Heart right ventricle (tissue), 16 donors: ENCODE measurements at places on chromosomes 1 and 21.
A peak's percentile ranks its signal among the peaks of the same experiment; 100 is the strongest.

- DNase-seq: peak; percentile 42
Measured at GRCh38 chr1:109040989-109041620, 797 bp downstream of the WDR47 start.

DNA sequence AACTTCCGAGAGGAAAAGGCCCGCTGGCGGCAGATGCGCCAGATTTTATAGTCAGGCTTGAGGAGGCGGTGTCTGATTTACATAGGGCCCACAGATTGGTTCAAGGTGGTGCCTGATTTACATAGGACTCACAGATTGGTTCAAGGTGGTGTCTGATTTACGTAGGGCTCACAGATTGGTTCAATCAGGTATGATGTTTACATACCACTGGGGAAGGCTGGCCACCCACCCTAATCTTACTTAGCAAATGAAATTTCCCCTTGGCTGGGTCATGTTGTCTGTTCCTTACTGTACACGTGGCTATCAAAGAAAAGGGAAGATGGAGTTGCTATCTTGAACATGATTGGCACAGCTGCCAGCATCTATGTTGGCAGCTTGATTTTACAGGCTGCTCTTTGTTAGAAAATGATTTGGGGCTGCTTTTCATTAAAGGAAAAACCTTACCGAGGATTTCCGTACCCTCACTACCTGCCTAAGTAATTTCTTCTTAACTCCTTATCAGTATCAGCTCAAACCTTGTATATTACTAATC lies 96.3 kb downstream of the SETD4 start:
- DNase-seq: no peak

DNA sequence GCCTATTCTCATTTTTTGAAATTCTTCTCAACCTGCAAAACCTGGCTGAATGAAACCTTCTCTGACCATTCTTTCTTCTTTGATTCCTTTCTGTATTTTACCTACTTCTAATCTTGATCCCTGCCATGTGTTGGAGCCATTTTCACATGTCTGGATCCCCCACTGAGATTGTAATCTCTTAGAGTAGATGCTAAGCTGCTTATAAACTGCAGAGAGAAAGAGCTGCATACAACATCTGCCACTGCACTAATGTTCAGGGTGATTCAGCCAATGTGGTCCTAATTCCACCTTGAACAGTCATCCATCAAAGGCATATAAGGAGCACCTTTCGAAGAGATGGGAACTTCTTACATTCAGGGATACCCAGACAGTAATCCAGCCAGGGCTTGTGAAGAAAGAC lies 16.2 kb upstream of the DAB1 start:
- DNase-seq: no peak

- no peak for DNase-seq
Measured at GRCh38 chr1:203464226-203464625, 11.4 kb upstream of the PRELP start.

- DNase-seq: no peak
Measured at GRCh38 chr1:27506703-27507102, 16.7 kb upstream of the WASF2 start.

- no peak for DNase-seq
Measured at GRCh38 chr1:217133958-217134856, 411.0 kb upstream of the ESRRG start.

GRCh38 chr1:219317762-219318353 lies 144.2 kb downstream of the LYPLAL1 start:
- no peak for DNase-seq

- no peak for DNase-seq
Measured at GRCh38 chr1:229158927-229159326, 112.0 kb upstream of the RAB4A start.

DNA sequence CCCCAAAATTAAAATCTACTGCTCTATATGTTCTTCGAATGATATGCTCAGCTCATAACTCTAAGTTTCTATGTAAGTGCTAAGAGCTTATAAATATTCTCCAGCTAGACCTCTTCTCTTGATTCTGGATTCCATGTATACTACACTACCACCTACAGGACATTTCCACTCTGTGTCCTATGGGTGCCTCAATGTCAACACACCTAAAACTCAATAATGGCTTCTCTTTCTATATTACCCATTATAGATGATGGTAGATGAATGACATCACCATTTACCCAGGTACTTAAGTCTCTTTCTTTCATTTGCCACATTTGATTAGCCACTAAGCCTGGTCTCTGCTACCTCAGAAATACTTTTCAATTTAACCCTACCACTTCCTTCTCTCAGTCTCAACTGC lies 41.3 kb downstream of the TBX19 start:
- DNase-seq: no peak

DNA sequence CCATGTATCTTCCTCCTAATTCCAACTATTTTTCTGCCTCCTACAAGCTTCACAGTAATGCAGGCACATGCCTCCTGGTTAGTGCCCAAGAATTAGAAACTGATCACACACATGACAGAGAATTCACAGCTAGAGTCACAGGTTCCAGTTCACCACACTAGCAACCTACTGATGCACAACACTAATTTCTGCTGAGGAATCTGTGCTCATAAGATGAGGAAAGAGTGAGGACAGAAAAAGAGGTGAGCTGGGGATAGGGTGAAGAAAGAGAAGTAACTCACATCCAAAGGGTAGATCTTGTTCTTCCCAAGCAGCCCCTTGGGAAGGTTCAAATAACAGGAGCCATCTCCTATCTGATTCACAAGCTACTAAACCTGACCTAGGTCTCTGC lies 61.3 kb downstream of the PUM1 start:
- DNase-seq: no peak

DNA sequence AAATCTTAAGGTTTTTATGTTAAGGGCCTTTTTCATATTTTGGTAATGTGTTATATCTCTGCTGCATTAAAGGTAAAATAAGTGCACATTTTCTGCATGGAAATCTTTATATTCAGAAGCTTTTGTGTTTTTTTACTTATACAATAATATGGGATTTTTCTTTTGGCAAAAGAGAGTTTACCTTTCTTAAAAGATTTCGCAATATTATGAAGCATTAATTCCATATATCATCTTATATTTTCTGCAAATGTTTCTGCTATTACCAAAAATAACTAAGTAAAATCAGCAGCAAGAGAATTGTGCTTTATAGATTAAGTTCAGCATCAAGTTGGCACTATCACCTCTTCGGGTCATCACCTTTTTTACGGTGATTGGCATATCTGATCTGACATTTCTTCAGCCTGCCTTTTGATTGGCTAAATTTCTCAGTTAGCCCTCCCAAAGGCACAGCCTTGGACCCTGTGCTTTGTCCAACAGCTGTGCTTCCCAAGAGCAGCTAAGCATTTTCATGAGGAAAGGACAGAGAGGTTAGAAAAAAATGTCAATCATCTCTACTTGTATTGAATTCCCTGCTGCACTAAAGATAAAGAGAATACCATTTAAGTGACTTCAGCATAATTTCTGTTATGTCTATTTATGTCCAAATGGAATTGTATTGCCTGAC lies 767.1 kb upstream of the PRMT6 start:
- no peak for DNase-seq

DNA sequence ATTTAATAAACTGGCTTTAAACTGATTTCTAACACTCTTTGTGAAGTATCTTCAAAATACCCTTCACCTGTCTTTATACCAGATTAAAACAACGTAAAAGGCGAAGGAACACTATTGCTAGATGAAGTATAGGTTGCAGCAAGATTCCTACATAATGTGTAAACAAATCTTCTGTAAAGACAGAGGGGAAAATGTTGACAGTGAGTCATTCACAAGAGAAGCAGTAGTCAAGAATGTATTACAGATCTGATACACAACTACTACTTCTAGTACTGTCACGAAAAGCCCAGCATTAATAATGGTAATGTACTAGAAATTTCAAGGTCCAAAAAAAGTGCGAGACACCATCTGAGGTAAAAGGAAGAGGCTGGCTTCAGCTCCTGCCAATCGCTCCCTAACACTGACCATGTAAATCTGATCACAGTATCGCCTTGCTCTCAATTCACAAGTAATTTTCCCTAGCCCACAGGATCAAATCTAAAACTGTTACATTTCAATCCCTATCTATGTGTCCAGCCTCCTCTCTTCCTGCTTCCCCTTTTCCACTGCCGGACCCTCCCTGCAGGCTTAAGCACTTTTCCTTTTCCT lies 290.4 kb downstream of the AKT3 start:
- DNase-seq: no peak

DNA sequence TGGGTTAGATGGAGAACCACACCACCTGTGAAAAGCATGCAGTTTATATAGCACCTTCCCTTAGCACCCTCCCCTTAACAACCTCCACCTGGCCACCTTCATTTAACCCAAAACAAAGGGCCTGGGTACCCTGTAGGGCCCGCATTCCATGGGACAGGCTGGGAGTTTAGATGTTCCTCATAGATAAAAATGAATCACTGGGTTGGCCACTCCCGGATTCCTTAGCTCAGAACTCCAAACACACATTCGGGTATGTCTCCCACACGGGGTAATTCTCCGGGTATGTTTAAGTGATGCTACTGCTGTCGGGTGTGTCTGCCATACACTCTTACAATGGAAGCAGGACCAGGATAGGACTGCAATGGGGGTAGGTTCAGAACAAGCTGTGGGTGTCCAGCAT lies 43.9 kb upstream of the FOXO6 start:
- DNase-seq: no peak

- DNase-seq: no peak
Measured at GRCh38 chr1:116254776-116255175, 118.3 kb upstream of the ATP1A1 start.

GRCh38 chr1:23772049-23772853 lies 6.0 kb upstream of the PITHD1 start:
- DNase-seq: peak; percentile 86

DNA sequence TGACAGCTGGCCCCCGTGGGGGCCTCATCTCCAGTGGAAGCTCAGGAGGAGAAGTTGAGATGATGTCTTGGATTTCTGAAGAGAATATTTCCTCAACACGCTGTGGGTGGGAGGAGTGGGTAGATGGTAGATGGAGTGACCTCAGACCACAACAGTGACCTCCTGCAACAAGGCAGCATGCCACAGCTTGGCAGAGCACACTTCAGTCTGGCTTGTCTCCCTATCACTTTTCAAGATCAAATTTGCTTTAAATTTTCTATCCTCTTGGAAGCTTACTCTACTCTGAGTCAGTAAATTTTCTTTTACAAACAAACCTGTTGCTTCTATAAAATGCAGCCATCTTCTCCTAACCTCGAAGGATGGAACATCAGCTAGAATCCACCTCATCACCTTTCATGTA lies 59.7 kb downstream of the NTPCR start:
- no peak for DNase-seq

GRCh38 chr21:46098303-46099141 lies 610 bp downstream of the COL6A2 start:
- peak; percentile 33 for DNase-seq

DNA sequence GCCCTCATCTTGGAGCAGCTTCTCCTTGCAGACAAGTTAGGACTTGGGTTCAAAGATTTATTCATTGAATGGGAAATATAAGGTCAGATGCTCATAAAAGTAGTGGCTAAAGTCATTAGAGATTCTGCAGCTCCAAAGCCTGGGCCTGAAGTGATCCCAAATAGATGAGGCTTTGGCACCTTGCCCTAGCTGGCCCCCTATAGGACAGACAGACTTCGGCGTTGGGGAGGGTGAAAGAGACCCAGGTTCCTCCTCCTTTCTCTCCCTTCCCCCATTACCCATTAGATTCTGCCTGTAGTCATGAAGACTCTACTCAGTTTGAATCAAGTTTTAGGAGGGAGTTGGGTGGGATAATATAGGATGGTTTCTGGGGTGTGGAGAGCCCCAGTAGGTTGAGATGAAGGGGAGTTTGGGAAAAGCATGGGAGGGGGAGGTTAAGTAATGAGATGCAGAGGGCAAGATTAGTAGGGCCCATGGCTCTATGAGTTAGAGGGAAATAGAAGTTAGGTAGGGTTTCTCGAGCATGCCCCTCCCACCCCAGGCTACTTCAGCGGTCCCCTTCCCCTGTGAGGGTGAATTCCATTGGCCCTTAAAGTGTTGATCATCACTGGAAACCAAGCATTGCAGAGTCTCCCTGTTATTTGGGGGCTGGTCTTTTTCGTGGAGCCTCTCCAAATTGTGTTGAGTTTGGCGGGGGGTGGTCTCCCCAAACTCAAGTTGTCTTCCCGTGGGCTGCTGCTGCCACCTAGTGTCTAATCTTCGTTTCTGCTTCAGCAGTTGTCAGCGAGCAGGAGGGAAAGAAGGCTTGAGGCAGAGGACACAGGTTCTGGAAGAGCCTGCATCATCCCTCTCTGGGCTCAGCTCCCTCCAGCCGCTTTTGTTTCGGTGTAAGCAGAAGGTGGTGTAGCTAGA lies 2.1 kb upstream of the AHDC1 start:
- DNase-seq: no peak

- DNase-seq: no peak
Measured at GRCh38 chr21:24941316-24942185, 665.7 kb downstream of the MRPL39 start.

- DNase-seq: no peak
Measured at GRCh38 chr1:160020196-160020595, 11.6 kb downstream of the PIGM start.

- DNase-seq: no peak
Measured at GRCh38 chr1:107413951-107414350, 273.1 kb downstream of the NTNG1 start.

DNA sequence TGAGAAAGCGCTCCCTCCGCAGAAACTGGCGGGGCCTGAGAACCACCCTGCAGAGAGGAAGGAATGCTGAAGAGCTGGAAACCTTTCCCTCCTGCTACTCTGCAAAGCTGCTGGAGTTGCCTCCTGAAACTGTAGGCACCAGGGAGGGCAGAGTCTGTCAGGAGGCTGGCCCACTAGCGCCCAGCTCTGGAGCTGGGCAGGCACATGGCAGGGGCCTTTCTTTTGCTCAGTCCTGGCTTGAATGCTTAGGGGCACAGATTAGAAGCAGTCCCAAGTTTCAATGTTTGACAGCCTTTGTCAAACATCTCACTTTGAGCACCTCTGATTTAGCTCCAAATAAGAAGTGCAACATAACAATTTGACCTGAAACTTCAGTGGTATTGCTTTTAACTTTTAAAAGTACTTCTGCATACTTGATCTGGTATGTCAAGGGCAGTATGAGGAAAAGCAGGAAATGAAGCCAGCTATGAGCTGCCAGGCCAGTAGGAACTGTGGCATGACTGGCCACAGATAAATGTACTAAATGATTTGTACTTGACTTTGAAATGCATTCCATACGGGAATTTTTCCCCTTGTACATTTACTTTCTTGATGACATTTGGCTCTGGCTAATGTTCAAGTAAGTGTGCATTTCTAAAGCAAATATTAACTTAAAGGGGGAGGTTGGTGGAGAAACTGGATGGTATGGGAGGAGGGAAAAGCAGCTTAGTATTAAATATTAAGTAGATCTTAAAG lies 7.2 kb downstream of the C1orf116 start:
- DNase-seq: peak; percentile 20

DNA sequence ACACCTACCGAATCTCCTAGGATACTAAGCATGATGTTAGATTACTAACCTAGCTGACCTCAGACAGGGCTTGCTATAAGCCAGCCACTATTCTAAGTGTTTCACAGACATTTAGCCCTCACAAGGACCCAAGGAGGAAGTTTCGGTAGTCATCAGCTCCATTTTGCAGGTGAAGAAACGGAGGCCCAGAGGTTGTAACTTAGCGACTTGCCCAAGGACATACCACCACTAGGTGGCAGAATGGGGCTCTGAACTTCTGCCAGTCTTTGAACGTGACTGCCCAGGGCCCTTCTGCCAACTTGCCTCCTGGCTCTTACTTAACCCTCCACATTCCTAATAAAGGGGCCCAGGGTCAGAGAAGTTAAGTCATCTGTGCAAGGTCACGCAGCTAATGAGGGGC lies 283.5 kb downstream of the C1orf94 start:
- DNase-seq: no peak

- peak; percentile 1 for DNase-seq
Measured at GRCh38 chr1:7387053-7387927, 383.8 kb upstream of the VAMP3 start.
